ENCODE measurements at places on chromosomes 1 and 21. TPM values are rescaled to one million over a fixed set of nuclear protein-coding genes. Genes with fewer than 3 reads are reported as not detected.

The VANGL2 gene
- total RNA-seq, result not detected

The FCN3 gene
- total RNA-seq, result not detected

The ITGB2 gene
- total RNA-seq, result 0.22 TPM

The S100A12 gene
- not detected for total RNA-seq

The HFM1 gene
- total RNA-seq, result 0.20 TPM

The DPT gene
- not detected for total RNA-seq

The RHBDL2 gene
- total RNA-seq, result not detected

The PARK7 gene
- total RNA-seq, result 187 TPM

The GPR89B gene
- 12.4 TPM for total RNA-seq

The TFF3 gene
- total RNA-seq, result 1,055 TPM

The CXADR gene
- total RNA-seq, result 77.6 TPM

The CELA3B gene
- total RNA-seq, result not detected

The CORT gene
- total RNA-seq, result 0.20 TPM

The TMEM82 gene
- total RNA-seq, result not detected

The DMRTA2 gene
- total RNA-seq, result not detected

The YOD1 gene
- total RNA-seq, result 3.9 TPM

The LCE2D gene
- not detected for total RNA-seq

The PBX1 gene
- total RNA-seq, result 0.99 TPM

The SHE gene
- 91.7 TPM for total RNA-seq

The SPRR2E gene
- not detected for total RNA-seq

The GNG4 gene
- 0.22 TPM for total RNA-seq

The ZNF687 gene
- 5.7 TPM for total RNA-seq

The CDK11B gene
- total RNA-seq, result 5.8 TPM

The LRRC38 gene
- total RNA-seq, result 0.22 TPM

The SPRR3 gene
- not detected for total RNA-seq

The ADGRL2 gene
- 16.3 TPM for total RNA-seq

The CR1L gene
- not detected for total RNA-seq

The BTG3 gene
- total RNA-seq, result 10.9 TPM

The FCER1G gene
- not detected for total RNA-seq

The LCE1A gene
- total RNA-seq, result not detected

The SAMD11 gene
- not detected for total RNA-seq

The SPATC1L gene
- total RNA-seq, result 2.6 TPM

The G0S2 gene
- total RNA-seq, result 0.20 TPM

The S100A7 gene
- total RNA-seq, result not detected

Measured in lung microvascular endothelial cell (primary cell).